ENCODE measurements at places on chromosomes 7 and 10.

DNA sequence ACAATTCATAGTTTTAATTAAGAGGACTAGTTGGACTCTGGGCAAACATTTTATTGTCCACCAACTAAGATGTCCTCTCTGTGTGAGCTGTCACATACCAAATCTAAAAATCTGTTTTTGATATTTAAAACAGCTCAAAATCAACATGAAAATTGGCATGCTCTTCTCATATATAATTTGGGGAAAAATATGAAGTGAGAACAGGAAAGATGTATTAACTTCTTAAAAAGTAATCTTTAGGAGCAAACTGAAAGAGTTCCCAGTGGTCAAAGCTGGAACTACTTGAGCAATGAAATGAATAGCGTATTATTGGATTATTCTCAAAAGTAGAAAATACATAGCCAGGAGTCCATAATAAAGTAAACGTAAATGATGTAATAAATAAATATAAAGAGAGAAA, 147.2 kb downstream of the DYNC1I1 start:
- DNase-seq = no peak

DNA sequence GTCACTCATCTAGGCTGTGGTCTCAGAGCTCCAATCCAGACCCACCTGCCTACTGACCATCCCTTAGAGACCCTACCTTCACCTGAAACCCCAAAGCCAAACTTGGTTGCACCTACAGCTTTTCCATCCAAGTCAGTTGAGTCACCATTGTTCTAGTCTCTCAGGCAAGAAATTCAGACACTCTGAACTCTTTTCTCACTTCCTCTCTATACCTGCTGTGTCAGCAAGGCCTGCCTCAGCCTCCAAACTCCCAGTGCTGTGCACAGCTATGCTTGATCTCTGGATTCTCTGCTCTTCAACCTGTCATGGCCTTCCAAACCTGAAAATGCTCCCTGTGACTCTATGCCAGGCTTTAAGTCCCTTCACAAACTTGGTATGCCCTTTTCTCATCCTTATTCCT, 47.4 kb upstream of the MTURN start:
- no peak for DNase-seq

GRCh38 chr10:48523212-48523819, 81.6 kb downstream of the ARHGAP22 start:
- DNase-seq = peak; percentile 33

GRCh38 chr10:14727924-14728323, 46.8 kb downstream of the FAM107B start:
- DNase-seq = no peak

- DNase-seq = no peak
Observed at GRCh38 chr10:30046476-30046875, 12.9 kb downstream of the JCAD start.

- DNase-seq = no peak
Observed at GRCh38 chr7:102927312-102927933, 14.6 kb downstream of the LRRC17 start.

- no peak for DNase-seq
Observed at GRCh38 chr10:51709324-51709972, 10.1 kb upstream of the CSTF2T start.

- DNase-seq = no peak
Observed at GRCh38 chr10:76113952-76114351, 682.5 kb downstream of the LRMDA start.

- DNase-seq = no peak
Observed at GRCh38 chr10:34651416-34652195, 163.5 kb downstream of the PARD3 start.

DNA sequence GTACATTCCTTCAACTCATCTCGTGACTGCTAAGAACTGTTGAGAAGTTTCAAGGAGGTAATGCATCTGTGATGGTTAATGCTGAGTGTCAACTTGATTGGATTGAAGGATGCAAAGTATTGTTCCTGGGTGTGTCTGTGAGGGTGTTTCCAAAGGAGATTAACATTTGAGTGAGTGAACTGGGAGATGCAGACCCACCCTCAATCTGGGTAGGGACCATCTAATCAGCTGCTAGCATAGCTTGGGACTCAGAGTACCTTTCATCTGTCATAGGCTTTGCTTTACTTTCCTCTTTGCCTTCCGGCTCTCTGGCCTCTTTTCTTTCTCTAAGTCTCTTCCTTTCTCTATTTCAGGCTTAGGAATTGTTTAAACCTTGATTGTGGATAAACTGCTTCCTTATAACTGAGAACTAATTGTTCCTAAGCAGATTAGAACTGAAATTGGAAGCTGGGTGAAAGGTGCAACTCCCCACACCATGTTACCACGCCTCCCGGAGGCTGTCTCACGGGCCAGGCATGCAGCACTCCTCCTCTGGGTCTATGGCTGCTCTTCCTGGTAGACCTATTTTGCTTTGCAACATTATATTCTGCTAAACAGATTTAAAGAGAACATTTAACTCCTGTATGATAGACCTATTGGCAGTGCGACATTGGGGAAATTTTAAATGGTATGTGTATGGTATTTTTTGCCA, 298.2 kb downstream of the CCSER2 start:
- no peak for DNase-seq

GRCh38 chr10:123938890-123939289, 47.3 kb upstream of the CPXM2 start:
- no peak for DNase-seq

DNA sequence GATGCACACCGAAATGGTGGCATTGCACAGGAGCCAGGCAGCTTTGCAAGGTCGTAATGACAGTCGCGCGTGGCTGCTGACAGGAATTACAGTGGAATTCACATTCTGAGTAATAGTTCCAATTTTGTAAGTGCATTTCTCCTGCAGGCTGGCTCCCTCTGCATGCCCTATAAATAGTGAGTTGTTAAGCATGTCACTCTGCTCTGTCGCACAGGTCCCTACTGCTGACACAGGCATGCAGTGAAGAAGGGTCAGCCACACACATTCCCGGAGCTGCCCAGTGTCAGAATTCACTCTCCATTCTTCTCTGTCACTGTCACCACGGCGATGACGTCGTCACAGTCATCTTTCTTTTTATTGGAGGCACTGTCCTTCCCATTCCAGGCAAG, 49.2 kb upstream of the SHH start:
- peak; percentile 37 for DNase-seq

DNA sequence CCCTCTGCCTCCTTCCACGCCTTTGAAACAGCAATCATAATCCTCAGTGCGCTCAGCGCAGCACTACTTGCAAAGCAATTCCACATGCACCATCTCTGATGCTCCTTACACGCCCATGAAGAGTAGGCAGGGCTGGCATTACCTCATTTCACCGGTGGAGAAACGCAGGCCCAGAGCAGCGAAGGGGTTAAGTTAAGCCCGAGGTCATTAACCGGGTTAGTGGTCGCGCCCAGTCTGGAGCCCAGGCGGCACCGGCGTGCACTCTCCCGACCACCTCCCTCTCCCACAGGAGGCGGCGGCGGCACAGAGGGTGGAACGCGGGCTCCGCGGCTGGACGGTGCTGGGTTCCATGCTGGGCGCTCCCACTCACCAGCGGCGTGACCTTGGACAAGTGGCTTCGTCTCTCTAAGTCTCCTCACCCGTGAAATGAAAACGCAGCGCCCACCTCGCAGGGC, 515 bp downstream of the FASTK start:
- no peak for DNase-seq

GRCh38 chr10:33428682-33429081, 94.2 kb upstream of the NRP1 start:
- DNase-seq = no peak

DNA sequence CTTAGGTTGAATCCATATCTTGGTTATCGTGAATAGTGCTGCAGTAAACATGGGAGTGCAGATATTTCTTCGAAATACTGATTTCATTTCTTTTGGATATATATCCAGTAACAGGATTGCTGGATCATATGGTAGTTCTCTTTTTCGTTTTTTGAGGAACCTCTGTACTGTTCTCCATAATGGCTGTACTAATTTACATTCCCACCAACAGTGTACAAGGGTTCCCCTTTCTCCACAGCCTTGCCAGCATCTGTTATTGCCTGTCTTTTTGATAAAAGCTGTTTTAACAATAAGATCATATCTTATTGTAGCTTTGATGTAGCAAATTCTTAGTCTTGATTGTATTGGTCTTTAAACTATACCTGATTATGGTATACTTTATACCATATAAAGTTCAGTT, 45.3 kb downstream of the ZNRF2 start:
- DNase-seq = no peak

- no peak for DNase-seq
Observed at GRCh38 chr7:82335927-82336326, 107.7 kb downstream of the CACNA2D1 start.

- DNase-seq = no peak
Observed at GRCh38 chr10:100790761-100791208, 45.4 kb downstream of the PAX2 start.

GRCh38 chr7:85010306-85010705, 176.6 kb downstream of the SEMA3D start:
- DNase-seq = no peak

GRCh38 chr7:69811476-69812308, 213.4 kb downstream of the AUTS2 start:
- no peak for DNase-seq

DNA sequence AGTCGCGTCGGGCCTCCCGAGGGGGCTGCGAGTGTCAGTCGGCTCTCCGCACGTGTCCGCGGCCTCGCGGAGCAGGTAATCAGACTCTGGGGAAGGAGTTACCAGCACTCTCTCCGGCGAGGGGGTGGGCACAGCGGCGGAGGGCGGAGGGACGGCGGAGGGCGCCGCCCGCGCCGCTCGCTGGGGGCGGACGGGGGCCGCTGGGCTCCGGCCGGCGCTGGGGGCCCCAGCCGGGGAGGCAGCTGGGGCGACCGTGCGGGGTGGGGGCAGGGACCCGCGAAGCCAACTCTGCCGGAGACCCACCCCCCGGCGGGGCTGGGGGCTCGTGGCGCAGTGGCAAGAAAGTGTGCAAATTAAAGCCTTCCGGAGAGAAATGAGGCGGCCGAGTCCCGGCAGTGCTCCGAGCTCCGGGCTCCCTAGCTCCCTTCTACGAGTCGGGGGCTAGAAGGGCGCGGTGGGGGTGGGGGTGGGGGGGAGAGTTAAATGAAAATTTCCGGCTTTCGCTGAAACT, at the start of gene CDK6:
TSS of gene CDK6 (minus strand) at position 85 of the 511 bp plus-strand sequence. CDS start 3,250 bp downstream, outside the sequence.
- peak; percentile 86 for DNase-seq

DNA sequence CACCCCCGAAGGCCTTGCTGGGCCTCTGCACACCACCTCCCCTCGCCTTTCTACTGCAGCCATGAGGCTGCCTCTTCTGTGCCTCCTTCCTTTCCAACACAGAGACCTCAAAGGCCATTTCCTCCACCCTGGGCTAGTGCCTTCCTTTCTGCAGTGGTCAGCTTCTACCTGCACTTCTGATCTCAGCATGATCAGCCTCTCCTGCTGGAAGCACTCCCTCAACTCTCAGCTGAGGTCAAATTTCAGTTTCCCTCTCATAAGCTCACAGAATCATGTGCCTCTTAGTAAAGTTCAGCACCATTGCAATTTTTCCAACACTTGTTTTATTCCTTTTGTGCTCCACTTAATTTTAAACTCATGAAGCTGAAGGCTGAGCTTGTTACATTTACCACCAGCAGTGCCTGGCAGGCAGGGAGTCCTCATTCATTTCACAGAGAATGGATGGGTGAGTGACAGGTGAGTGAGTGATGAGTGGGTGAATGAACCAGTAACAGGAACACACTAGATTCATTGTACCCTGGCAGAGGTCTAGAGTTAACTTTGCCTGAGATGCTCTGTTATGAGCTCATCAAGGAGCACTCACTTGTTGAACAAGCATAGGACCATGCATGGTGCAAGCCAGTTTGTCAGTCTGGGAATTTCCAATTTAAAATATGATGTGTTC, 124.0 kb upstream of the PRSS58 start:
- no peak for DNase-seq

DNA sequence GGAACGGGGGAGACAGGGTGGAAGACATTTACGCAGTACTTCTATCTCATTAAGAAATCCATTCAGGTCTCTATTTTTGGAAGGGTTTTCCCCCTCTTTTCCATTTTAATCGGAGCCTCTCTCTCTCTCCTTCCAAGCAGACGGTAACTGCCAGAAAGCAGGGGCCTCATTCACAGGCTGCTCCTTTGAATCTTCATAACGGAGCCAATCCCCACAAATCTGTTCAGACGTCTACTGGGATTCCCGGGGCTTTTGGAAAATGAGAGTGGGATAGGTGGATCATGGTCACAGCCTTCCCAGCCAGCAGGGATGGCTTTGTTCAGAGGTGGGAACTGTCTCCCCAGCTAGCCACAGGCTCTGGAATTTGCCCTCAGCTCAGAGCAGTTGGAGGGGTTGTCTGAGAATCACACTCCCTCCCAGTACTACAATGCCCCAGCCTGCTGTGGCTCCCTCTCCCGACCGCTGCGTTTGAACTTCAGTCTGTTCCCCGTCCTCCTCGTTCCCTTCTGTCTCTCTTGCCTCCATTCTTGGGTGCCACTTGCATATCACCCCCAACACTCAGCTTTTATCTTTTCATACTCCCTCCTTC, 413.6 kb downstream of the PLXNA4 start:
- no peak for DNase-seq

DNA sequence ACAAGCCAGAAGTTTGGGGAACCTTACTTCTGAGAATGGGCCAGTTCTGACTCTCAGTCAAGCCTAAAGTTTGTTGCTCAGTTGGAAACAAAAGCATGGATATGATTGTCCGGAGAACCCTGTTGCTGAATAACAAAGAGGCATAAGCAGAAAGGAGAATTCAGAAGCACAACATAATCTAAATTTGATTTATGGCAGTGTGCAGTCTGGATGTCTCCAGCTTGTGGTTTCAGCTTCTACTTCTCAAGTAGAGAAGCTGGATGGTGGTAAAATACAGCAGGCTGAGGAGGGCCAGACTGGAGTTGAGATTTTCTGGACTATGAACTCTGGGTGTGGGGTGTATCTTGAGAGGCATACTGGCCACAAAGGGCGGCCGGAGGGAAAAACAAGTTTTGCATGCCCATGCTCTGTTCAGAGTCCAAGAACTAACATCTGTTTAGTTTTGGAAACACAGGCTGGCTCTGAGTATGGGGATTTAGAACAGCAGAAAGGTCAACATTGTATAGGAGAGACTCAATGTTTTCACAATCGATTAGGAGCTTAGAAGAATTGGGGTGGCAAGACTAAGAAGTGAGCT, 592.9 kb downstream of the CNTNAP2 start:
- no peak for DNase-seq
